Cardiac muscle cell (in vitro differentiated cells and primary cell): ENCODE measurements at places on chromosomes 7 and 10. TPM values are rescaled to one million over a fixed set of nuclear protein-coding genes. Genes with fewer than 3 reads are reported as not detected.

- peak; percentile 23 for DNase-seq
Measured at GRCh38 chr10:96417441-96417840, 58.6 kb upstream of the OPALIN start.

DNA sequence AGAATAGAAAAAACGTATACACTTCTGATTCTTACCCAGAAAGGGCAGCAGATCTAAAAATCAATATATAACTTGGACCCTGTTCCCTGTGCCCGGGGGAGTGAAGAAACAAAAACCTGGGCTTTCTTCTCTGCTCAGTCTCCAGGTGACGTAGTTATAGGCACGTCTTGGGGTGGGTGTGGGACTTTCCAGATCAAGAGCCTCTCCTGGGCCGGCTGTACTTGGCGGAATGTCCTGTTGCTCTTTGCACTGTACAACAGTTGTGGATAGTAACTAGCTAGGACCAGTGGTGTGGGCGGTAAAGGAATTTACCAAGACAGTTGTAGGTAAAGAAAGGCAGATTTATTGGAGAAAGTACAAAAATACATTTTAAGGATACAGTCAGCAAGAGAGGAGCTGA lies 40.4 kb upstream of the STEAP4 start:
- DNase-seq: no peak

GRCh38 chr7:133077394-133077793 lies 4.5 kb downstream of the CHCHD3 start:
- no peak for DNase-seq

DNA sequence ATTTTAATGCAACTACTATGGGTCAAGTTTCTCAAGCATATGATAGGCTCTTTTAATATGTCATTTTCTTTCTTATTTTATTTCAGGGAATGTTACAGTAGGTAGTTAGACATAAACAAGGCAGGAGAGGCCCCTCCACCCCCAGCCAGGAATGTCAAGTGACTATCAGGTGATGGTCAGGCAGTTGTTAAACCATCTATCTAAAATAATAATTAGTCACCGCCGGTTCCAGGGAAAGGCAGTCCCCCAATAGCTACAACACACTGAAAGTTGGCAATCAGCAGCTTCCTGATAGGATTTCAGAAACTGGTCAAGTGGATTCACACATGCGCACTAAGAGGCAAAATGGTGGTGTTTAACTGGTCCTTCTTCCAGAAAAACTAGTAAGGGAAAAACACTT lies 9.3 kb downstream of the OLAH start:
- DNase-seq: no peak

DNA sequence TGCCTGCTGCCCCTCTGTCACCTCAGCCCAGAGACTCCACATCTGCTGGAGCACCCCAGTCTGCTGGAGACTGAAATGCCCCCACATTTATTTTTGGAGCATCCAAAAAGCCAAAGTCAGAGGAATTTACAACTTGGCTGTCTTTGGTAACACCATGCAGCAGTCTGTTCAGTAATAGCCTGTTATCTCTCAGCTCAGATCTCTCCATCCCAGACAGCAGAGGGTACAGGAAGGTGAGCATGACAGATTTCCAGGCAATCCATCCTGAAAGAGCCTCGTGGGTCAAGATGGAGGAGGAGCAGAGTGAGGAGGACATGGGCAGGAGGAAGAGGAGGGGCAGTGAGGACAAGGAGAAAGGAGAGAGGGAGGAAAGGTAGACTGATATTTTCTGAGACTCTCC lies 55.9 kb downstream of the GRID1 start:
- no peak for DNase-seq

GRCh38 chr10:97895915-97896314 lies 46.3 kb downstream of the GOLGA7B start:
- DNase-seq: no peak

GRCh38 chr7:7100432-7100849 lies 81.9 kb upstream of the C1GALT1 start:
- peak; percentile 22 for DNase-seq

DNA sequence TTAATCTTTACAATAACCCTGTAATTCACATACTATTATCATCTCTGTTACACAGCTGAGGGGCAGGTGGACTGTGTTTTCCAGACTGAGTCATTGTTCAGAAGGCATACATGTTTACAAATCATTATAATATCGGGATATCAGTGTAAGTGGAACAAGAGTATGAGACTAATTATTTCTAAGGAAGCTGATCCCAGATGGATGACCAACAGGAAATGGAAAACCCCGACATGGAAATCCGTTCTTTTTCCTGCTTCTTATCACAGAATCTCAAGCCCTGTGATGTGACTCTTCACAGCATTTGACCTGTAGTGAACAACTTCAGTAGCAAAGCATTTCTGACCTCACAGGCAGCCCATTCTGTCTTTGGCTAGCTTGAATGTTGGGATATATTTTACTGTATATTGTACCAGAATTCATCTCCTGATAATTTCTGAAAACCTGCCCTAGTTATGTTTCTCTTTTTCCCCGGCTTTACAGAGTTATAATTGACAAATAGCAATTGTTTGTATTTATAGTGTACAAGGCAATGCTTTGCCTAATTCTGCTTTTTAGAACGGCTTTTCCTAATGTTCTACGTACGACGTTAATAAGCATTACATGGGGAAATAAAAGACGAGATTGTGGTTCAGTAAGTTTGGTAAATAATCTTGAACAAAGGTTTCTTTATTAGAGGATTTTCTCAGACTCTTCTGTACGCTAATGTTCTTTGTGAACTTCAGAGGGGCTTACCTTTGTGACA lies 78.6 kb upstream of the SYPL1 start:
- DNase-seq: no peak

- DNase-seq: no peak
Measured at GRCh38 chr7:93447509-93447908, 127.0 kb downstream of the CALCR start.

DNA sequence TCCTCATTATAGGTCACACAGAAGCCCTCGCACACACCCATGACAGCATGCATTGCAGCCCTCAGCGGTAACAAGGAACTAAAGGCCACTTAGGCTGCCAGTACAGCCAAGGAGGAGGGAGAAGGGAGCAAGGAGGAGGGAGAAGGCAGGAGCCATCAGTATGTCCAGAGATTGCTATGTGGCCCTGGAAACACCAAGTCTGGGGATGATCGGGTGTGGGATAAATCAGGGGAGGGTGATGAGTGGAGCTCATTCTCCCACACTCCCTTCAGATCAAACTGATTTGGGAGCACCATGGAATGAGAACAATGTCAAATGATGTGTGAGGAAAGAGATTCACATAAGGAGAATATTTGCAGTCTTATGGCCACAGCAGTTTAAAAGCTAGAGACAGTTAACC lies 350.9 kb downstream of the TNS3 start:
- DNase-seq: no peak

- DNase-seq: no peak
Measured at GRCh38 chr7:12865593-12865992, 178.2 kb downstream of the ARL4A start.

GRCh38 chr10:132223156-132223590 lies 36.4 kb downstream of the DPYSL4 start:
- peak; percentile 85 for DNase-seq

DNA sequence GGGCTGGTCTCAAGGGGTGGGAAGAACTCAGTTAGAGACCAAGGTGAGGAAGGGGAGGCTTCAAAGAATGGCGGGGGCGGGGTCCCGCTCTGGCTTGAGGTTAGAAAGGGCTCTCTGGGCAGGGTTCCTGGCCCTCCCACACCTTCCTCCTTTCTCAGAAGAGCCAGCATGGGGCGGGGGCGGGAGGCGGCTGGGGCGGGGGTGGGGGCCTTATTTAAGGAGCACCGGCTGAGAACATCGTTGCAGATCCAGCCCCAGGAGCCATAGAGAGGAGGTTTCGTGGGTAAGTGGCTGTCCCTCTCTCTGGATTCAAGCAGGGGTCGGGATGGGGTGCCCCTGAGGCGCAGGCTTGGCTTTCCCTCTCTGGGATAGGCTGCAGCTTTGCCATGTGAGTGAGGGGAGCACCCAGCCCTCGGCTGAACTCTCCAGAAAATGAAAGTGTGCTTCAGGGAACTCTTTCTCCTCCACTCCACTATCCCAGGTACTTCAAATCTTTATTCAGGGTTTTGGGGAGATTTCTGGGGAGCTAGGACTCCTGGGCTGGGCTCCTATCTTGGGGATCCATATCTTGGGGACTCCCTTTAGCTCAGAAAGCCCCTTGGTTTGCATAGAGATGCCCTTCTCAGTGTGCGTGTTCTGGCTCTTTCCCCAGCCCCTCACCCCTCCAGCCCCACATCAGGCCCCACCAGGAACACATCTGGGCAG lies 3.3 kb upstream of the CUEDC2 start:
- peak; percentile 63 for DNase-seq

GRCh38 chr7:122310119-122311021 lies 5.8 kb upstream of the FEZF1 start:
- DNase-seq: peak; percentile 21

DNA sequence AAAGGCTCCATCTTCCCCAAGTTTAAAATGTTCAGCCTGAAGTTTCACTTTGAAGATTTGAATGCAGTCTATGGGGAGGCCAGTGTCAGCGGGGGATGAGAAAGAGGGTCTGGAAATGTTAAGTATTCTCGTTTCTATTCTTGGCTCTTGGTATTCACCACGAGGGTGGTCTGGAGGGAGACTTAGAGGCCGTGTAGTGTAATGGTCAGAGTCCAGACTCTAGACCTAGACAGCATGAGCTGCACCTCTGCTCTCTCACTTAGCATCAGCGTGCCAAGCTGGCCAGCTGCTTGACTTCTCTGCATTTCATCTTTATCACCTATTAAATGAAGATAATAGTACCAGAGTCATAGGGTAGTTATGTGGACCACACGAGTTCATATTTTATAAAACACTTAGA lies 57.9 kb downstream of the MKX start:
- DNase-seq: no peak

DNA sequence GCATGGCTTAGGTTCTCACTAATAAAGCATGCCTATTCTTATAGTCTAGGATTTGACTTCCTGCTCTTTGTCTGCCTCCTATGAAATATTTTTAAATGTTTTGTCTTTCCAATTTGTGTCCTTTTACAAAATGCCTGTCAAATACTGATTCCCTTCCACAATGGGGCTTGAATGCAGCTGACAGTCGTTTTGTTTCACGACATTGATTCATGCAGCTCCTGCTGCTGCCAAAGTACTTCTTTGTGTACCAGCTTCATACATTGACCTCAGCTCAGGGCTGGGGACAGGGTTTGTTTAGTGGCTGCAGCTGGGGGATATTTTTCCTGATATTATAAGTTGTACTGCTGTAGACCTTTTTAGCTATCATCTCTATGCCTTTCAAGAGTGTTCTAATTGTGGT lies 371.9 kb upstream of the CHRM2 start:
- peak; percentile 8 for DNase-seq

DNA sequence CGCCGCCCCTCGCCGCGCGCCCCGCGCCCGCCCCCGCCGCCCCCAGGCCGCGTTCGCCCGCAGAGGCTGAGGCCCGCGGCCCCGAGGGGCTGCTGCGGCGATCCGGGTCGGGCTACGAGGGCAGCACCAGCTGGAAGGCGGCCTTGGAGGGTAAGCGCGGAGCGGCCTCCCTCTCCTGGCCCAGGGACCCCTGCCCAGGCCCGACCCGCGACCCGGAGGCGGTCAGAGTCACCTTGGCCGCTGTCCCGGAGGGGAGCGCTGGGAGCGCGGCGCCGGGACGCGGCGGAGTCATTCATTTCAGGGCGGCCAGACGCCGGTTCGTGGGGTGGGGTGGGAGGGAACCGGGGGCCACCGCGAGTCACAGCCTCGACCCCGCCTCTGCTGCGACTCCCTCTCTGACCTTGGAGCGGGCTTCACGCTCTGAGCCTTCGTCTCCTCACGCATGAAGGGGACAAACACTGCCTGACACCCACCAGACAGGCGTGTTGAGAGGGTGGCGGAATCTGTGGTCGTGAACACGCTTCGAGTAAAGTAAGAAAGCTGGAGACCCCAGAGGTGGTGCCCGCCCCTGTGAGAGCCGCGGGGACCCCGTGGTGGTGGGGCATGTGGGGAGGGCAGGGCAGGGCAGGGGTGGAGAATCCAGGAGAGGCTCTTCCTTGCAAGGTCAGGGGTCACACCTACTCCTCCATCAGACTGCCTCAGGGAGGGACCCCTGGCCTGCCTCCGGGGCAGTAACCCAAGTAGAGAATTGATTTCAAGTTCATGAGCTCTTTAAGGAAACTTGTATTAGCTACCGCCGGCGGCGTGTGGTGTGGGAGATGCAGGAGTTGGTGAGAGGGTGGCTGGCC lies 707 bp downstream of the CLEC2L start:
- DNase-seq: peak; percentile 33

The IL2RA gene
- total RNA-seq: not detected in 2 replicates

The GDF2 gene
- 3.5 and 5.8 TPM in 2 replicates for total RNA-seq

The VWA2 gene
- not detected in 2 replicates for total RNA-seq

The EPHB6 gene
- 11.2 and 27.7 TPM in 2 replicates for total RNA-seq

The OR2A7 gene
- total RNA-seq: 0.18 TPM in 1 of 2 replicates, not detected in the other

The HTRA1 gene
- 139 and 154 TPM in 2 replicates for total RNA-seq

The AKR1D1 gene
- 0.28 TPM in 1 of 2 replicates, not detected in the other for total RNA-seq

The SRRM3 gene
- total RNA-seq: 0.89 and 1.2 TPM in 2 replicates

The FGFBP3 gene
- 7.2 and 14.2 TPM in 2 replicates for total RNA-seq
